ENCODE measurements at places on chromosomes 11 and 22.

DNA sequence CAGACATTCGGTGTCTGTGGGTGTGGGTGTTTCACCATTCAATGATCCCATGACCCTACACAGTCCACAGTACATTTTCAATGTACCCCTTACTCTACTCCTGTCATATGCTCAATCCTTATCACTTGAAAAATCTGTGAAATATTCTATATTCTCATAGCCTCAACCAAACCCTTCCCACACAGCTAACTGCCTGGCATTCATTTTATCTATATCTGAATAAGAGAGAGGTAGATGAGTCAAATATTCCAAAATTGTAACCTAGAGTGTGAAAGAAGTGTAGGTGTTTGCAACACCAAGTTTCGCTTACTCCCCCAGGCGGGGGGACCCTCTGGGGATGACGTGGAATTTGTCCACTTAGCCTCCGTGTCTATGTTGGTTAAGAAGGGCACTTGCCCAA, 354.8 kb downstream of the ETS1 start:
- no peak for DNase-seq

DNA sequence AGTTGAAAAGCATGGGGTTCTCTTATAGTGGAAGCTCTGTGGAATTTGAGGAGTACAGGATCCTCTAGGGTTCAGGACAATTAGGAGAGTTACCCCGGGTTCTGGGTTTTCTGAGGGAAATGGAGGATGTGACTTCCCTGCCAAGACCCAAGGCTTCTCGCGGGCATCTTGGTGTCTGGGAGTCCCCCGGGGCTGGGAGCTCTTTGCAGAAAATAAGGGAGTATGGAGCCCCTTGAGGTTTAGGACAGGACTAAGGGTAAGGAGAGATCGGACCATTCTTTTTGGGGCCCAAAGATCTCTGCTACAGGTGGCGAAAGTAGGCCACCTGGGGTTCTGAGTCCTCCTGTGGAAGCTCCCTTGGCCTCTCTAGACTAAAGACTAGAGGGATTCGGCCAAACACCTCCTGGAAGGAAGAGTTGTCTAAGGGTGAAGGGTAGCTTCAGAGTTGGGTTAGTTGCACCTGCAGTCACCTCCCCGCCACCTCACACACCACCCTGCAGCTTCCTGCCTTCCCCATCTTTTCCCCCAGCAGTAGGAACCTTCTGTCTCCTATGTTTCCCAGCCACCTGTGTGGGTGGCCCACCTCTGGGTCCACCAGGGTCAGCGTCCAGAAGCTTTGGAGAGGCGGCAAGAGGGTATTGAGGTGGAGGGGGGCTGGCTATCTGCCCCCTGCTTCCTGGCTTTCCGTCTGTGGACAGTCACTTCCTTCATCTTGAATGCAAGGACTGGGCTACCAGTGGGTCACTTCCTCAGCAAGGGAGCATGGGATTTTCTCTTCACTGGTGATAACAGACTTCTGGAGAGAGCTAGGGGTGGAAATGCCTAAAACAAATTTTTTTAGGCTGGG, 908 bp downstream of the LIMK2 start:
- DNase-seq: no peak

DNA sequence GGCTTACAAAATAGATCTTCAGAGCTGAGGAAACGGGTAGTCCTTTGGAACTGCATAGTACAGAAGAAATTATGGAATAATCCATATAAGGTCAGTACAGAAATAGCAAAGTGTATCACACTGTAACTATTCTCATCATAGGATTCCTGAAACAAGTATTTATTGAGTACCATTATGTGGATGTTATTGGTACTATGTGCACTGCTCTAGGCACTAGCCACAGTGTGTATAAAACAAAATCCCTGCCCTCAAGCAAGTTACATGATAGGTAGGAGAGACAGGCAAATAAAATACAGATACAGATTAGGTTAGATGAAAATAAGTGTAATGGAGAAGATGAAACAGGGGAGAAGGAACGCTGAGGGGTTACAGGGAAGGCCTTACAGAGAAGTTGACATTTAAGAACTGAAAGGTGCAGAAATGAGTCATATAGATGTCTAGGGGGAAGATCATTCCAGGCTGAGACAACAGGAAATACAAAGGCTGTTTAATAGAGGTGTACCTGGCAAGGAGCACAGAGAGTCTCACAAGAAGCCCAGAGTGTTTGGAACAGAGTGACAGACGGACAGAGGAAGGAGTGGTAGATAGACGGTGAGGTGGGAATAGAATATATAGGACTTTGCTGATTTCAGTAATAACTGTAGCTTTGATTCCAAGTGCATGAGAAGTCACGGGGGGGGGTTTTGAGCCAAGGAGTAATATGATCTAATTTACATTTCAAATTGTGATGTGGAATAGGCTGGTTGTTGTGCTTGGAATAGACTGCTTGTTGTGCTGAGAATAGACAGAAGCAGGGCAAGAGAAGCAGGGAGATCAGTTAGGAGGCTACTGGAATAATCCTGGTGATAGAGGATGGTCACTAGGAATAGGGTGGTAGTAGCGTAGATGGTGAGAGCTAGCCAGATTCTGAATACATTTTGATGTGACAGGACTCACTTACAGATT, 13.7 kb downstream of the RNF141 start:
- DNase-seq: no peak

DNA sequence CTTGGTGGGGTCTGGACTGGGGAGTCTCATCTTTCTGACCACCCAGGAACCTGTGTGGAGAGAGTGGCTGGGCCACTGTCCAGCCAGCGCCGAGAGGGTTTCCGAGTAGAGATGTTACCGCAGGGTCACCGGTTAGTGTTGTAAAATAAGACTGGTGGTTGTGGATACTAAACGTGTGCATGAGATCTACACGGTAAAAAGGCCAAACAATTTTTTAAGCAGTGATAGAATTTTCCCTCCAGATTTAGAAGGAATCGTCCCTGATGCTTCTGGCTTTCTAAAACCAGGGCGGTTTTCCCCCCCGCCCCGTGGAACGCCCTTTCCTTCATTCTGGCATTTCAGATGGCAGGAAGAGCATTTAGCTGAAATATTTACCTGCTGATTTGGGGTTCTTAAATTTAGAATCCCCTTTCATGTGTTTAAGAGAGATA, 72.6 kb upstream of the PPARA start:
- no peak for DNase-seq

DNA sequence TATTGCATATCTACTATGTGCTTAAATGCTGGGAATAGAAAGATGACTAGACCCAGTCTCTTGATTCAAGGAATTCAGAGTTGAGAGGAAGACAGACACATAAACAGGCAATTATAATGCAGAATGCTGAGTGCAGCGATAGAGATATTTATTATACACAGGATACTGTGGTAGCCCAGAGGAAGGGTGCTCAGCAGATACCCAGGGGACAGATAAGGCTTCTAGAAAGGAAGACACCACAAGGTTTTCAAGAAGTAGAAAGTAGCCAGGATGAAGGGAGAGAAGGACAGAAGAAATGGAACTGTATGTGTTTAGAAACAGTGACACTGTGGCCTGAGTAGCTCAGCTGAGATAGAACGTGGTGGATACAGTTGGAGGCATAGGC, 79.4 kb upstream of the NNMT start:
- no peak for DNase-seq

DNA sequence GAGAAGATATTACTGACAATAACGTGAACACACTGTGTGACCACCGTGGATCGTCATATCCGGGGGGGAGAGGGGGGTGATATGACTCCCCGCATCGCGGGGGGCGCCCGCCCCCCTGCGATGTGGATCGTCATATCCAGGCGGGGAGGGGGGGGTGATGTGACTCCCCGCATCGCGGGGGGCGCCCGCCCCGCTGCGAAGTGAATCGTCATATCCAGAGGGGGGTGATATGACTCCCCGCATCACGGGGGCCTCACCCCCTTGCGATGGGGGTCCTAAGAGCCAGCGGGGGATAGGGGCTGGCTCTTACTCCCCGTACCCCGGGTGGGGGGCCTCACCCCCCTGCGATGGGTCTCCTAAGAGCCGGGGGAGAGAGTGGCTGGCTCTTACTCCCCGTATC, 19.9 kb downstream of the UNC93B1 start:
- no peak for DNase-seq

DNA sequence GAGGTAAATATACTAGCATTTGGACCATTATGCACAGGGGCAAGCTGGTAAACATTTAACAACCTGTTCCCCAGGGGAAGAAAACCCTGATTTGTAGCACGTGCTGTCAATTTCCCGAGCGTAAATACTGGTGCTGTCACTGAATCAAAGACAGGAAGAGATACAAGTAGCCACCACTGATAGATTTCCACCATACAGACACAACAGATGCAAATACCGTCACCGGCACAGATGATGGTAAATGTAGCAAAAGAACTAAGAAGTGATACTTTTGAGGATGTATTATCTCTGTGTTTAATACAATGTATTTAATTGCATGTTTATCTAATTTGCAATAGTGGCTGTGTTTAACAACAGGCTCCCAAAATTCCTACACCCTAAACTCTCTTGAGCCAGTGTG, 39.6 kb downstream of the SHISAL1 start:
- no peak for DNase-seq

GRCh38 chr22:25694196-25694907, 47.6 kb upstream of the MYO18B start:
- no peak for DNase-seq

- no peak for DNase-seq
Observed at GRCh38 chr22:27170491-27170890, 513.1 kb downstream of the MIAT start.

- DNase-seq: no peak
Observed at GRCh38 chr11:102448869-102449224, 3.7 kb downstream of the TMEM123 start.

GRCh38 chr11:28518825-28519224, 410.6 kb downstream of the METTL15 start:
- no peak for DNase-seq

DNA sequence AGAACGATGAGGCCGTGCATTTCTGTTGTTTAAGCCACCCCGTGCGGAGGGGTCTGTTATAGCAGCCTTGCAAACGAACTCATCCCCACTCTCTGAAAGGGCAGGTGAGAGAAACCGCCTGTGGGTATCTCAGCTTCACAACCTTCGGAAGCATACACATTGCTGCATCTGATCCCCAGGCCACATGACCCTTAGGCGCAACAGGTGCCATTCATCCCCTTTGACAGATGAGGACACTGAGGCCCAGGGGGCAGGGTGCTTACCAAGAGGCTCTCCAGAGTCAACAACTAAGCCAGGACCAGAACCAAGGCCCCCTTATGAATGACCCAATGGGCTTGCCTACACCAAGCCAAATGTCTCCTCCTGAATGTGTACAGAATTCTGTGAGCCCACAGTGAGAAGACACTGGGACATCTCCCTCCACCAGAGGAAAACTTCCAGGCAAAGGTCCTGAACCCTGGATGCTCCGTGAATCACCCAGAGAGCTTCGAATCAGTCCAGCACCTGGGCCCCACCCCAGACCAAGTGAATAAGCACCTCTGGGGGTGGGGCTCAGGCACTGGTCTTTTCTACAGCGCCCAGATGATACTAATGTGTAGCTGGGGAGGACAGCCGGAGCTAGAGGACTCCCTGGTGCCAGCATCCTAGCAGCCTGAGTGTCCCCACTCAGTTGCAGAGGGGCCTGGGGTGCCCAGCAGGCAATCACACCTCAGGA, 83.2 kb downstream of the BUD13 start:
- DNase-seq: no peak

- no peak for DNase-seq
Observed at GRCh38 chr22:48886604-48887393, 940.9 kb downstream of the BRD1 start.

DNA sequence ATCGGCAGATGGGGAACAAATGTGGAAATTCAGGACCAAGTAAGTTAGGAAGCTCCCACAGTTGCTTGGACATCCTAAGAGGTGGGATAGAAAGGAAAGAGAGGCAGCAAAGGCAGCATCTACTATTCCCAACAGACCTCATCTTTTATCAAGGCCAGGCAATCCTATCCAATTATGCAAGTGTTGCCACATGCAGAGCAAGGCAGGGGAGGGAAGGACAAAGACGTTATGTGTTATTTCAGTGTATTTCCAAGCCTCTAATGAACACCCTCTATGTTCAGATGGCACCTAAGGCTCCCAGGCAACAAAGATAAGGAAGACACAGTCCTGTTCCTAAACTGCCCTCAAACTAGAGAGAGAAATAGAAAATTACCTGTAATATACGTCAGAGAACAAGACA, 9.2 kb downstream of the TIGD3 start:
- no peak for DNase-seq

- no peak for DNase-seq
Observed at GRCh38 chr11:30365793-30366517, 43.1 kb downstream of the ARL14EP start.

- DNase-seq: no peak
Observed at GRCh38 chr11:111735262-111736116, 30.7 kb downstream of the PPP2R1B start.

DNA sequence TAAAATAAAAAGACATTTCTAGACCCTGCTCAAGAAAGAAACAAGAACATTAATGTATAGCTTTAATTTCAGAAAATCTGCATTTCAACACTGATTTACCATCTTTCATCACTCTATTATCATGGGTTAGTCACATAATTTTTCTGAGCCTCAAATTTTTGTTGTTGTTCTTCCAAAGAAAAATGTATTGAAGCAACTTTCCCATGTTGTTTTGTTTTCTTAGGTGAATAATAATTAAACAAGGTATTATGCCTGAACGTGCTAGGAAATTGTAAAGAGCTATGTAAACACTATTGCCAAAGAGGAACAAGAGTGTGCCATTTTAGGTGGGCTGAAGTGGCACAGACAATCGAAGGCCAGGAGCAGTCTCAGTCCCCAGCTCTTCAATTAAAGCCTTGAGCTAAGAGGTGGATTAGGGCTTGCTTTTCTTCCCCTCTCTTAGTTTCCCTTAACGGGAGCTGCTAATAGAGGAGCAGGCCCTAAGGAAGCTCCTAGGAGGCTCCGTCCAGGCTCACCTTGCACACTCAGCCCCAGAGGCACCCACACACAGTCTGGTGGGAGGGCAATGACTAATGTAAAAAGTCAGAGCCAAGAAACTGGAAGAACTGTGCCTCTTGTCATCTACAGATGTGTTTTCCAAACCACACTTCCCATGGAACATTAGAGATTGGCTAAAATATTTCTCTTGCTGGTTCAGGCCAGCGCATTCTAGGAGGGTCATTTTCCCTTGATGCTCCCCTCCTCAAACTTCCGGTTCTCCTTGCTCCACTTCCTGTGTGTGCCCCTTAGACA, 8.8 kb upstream of the UBASH3B start:
- DNase-seq: no peak

DNA sequence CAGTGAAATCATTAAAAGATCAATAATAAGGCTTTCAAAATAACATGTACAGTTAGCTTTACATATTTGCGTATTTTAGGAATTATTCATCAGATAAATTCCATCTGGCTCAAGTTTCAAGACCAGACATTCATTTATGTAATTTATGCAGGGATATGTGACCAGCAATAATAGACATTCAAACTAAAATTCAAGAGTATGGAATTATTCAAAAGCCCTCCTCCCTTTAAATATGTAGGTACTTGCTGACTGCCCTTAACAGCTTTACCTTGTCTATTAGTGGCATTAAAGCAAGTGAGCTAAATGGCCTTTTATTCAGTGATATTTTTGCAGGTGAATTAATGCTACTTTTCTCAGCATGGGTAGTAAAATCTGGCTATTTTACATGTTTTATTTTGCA, 126.1 kb downstream of the LRRC4C start:
- no peak for DNase-seq

GRCh38 chr22:26169315-26170111, at the start of gene SEZ6L:
SEZ6L (plus strand) TSS chr22:26169462; CDS start chr22:26169670, 208 bp downstream.
- no peak for DNase-seq
